ENCODE measurements at places on chromosomes 11 and 22.

DNA sequence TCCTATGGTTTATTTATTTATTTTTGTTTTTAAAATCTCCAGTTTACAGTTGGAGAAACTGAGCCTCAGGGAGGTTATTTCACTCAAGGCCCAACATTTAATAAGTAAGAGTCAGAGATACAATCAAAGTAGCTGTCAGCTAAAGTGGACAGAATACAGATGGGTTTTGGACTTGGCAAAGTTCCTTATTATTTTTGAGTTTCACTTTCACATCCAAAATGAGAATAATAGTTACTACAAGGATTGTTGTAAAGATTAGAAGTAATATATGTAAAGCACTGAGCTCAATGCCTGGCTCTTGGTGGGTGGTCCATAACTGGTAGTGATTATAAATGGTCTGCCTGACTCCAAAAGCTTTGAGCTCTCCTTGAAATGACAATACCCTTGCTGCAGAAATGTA, 87.5 kb upstream of the SESN3 start:
- DNase-seq = no peak

- no peak for DNase-seq
Measured at GRCh38 chr11:11424688-11425087, 71.6 kb upstream of the CSNK2A3 start.

DNA sequence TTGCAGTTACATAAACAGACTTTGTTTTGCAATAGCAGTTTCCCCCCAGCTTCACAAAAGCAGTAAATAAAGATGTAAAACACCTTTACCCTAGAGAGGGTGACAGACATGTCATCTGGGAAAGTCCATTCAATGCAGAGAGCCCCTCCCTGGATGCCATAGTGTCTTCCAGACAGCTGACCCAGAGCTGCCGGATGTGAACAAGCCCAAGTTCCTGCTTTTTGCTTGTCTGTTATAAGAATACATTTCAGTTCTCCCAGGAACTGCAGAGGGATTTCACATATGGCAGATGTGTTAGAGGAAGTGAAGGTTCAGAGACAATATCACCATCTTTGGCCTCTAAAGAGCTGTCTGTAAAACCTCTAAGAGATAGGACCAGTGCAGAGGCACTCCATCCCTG, 48.9 kb downstream of the RELT start:
- no peak for DNase-seq

- DNase-seq = no peak
Measured at GRCh38 chr11:8060146-8060719, 20.8 kb upstream of the TUB start.

GRCh38 chr11:10858439-10859325, 829 bp upstream of the ZBED5 start:
- peak; percentile 20 for DNase-seq

DNA sequence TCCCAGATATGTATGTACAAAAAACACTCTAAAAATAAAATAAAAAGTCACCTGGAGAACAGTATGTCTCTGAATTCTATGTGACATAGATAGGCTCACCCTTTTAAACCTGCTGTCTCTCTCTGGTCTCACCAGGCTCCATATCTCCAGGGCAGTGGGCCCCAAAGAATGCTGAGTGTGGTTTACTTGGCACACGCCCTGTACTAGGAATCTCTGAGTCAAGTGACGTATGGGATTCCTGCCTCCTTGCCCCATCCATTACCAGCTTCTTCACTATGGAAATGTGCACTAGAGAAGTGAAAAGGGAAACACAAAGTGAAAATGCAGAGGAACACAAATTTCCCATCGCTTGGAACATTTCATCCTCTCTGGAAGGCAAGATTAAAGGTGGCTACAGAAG, 722.2 kb upstream of the TENM4 start:
- DNase-seq = no peak

GRCh38 chr22:38177044-38177443, 4.6 kb downstream of the PLA2G6 start:
- no peak for DNase-seq

- DNase-seq = no peak
Measured at GRCh38 chr11:20656901-20657300, 12.5 kb upstream of the NELL1 start.

Data from RKO (cell line).